ENCODE measurements at places on chromosomes 13 and 19. TPM values are rescaled to one million over a fixed set of nuclear protein-coding genes. Genes with fewer than 3 reads are reported as not detected.

Gene ZNF835
- 6.2 TPM for total RNA-seq

DNA sequence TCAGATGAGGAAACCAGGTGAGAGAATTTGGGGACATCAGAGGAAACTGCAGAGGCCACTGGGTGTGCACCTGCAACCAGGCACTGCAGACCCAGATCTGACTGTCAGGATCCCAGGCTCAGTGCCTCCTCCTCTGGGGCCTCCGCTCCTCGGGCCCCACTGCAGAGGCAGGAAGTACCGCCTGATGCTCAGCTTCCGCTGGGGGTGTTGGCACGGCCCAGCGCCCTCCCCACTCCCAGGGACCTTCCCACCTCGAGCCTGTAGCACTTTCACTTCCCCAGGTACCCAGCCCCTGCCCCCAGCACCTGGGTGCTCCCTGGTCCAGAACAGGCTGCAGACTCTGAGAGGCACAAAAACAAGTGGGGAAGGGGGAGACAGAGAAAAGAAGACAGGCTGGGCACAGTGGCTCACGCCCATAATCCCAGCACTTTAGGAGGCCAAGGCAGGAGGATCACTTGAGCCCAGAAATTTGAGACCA is 1.4 kb upstream of the CD37 start:
- no peak for ATAC-seq

DNA sequence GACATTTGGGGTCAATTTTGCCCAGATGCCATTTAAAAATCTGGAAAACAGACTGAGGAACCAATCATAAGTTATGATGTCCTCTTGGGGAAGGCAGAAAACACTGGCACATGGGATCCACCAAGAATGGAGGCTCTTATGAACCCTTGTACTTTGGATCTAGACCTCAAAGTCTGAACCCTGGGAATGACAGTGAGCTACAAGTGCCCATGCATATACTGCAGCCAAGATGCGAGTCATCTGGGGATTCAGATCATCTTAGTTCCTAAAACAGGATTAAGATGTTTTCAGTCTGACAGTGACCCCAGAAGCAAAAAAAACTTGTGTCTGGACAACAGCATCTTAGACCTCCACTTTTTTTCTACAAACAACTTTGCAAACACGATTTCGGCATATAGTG is 100.2 kb upstream of the SIAH3 start:
- no peak for ATAC-seq

Gene PABPC3
- not detected for total RNA-seq

GRCh38 chr19:40228863-40229262 is 2.4 kb upstream of the CCNP start:
- no peak for ATAC-seq

GRCh38 chr13:28753946-28754345 is 35.2 kb upstream of the SLC46A3 start:
- no peak for ATAC-seq

GRCh38 chr19:41569481-41570150 is 6.3 kb upstream of the CEACAM21 start:
- ATAC-seq: no peak

Gene EFNB2
- total RNA-seq: 17.5 TPM

Gene TMC4
- total RNA-seq: 0.31 TPM

Gene CCL25
- not detected for total RNA-seq

DNA sequence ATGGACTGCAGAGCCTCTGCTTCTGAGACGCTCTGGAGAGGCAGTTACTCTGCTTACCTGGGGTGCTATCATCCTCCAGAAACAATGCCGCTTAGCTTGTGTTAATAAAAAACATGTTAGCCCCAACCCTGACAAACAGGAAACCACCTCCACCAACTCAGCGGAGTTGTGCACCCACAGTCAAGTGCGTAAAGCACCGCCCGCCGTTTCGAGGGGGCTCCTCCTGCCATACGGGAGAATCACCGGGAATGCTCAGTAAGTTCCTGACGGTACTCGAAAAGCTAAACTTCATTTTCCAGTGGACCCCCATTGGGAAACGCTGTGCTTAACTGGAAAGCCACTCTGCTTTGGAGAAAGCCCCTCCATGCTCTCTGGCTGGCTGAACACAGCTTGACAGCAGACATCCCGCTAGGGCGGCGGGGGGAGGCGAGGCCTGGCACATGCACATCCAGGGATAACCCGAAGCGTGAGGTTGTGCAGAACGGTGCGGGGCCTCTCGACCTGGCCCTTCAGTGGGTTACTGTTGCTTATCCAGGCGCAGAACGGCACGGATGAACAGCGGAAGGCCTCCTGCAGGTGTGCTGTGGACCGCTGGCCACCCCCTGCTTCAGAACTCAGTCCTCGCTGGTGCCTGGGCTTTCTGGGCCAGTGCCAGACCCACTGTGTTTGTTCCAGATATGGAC is 17.1 kb downstream of the GAS6 start:
- no peak for ATAC-seq

Gene ATP8B3
- total RNA-seq: 0.62 TPM

Gene ZNF430
- 12.1 TPM for total RNA-seq

GRCh38 chr13:35208587-35208986 is 266.5 kb downstream of the NBEA start:
- no peak for ATAC-seq

DNA sequence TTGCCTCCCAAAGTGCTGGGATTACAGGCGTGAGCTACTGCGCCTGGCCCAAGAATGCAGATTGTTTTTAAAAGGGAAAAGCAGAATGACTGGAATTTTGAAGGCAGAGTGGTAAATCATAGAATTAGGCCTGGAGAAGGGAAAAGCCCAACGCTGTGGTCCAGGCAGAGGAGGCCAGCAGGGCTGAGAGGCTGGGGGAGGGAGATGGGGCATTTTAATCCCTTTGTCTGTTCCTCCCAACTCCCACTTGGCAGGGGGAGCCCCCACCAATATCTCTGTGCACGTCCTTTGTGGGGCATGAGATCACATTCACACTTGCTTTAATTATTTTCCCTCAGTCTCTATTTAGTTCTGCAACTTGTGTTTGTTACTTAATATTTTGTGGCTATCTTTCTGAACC is 54.4 kb upstream of the RANBP3 start:
- ATAC-seq: no peak

DNA sequence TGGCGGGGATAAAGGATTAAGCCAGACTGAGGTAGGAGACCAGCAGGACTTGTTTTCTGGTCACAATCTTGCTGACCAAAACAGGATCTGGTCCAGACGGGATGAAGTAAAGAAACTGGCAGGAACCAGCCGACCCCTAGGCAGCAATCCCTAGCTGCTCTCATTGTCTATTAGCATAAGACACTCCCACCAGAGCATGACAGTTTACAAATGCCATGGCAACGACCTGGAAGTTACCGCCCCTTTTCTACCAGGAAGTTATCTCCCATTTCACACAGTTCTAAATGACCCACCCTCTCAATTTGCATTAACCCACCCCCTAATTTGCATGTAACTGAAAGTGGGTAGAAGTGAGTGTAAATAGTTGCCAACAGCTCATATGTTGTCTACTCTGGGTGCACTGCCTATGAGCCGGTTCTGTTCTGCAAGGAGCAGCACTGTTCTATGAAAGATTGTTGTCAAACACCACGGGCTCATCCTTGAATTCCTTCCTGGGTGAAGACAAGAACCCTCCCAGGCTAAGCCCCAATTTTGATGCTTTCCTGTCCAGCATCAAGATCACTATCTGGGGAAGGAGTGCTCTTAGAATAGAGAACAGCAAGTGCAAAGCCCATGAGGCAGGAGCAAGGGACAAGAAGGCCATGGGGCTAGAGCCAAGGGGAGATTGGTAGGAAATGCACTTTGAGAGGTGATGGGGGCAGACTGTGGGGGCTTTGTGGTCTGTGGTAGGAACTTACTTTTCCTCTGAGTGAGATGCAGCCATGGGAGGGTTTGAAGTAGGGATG is 13.9 kb upstream of the FBXO27 start:
- no peak for ATAC-seq

DNA sequence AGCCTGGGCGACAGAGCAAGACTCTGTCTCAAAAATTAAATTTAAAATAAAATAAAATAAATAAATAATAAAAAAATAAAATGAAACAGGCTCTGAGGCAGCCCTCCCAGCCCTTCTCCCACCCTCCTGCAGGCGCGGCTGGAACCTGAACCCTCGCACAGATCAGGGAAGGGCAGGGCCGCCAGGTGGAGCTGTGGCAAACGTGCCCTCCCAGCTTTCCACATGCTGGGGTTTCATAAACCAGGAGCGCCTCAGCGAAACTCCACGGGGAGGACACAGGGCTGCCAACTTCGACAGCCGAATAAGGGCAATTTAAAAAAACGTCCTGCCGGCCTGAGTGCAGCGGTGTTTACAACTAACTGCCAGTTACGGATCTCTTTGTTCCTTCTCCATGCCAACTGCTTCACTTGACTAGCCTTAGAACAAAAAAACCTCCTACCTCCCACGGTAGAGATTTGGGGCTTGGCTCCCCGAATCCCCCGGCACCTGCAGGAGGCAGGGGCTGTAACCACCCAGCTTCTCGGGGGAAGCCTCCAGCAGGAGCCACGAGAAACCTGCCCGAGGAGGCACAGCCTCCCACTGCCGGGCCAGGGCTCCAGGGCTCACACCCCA is 15.9 kb downstream of the ZNF787 start:
- ATAC-seq: peak; percentile 91

DNA sequence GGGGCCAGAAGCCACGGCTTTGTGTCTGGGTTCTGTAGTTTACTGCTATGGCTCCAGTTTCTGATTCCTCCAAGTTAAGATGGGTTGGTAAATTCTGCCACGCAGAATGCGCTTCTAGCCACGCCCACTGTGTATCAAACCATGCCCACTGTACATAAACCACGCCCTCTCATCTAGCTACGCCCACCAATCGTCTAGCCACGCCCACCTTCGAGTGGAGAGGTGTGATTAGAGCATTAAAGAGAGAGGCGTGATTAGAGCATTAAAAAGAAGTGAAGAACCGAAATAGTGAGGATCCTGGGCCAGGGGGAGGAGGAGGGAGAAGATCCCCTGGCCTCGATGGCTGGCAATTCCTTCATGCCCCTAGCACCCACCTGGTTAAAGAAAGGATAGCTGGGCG is 43.7 kb upstream of the ADGRE5 start:
- ATAC-seq: no peak

GRCh38 chr13:50712881-50713280 is 130.6 kb downstream of the DLEU7 start:
- no peak for ATAC-seq

DNA sequence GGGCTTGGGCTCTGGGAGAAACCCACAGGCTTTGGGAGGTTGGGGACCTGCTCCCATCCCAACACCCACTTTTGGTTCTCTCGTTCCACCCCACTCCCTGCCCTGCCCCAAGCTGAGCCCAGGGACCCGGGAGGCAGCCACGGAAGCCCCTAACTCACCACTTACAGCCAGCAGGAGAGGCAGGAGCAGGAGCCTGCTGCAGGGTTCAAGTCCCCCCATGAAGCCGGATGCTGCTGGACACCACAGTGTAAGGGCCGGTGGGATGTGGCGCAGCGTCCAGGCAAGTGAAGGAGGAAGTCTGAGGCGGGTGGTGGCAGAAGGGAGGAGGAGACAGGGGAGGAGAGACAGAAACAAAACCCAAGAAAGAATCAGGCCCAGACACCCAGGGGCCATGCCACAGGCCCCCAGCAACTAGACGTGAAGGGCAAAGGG is at the start of gene TYROBP:
Gene TYROBP (minus strand): TSS at position 286 of the 432 bp plus-strand sequence. CDS start 67 bp downstream, at position 219.
- ATAC-seq: no peak

Gene KLF12
- 20.0 TPM for total RNA-seq

Gene RYR1
- 1.5 TPM for total RNA-seq

GRCh38 chr19:3316659-3317207 is 49.6 kb upstream of the NFIC start:
- ATAC-seq: no peak

- ATAC-seq: no peak
These were observed 16.6 kb downstream of the ZNF536 start for GRCh38 chr19:30388819-30389218.

GRCh38 chr19:3572132-3572854 is 451 bp upstream of the HMG20B start:
- peak; percentile 98 for ATAC-seq

- no peak for ATAC-seq
These were observed 21.8 kb upstream of the ZNF30 start for GRCh38 chr19:34904664-34905527.

GRCh38 chr13:44542361-44542760 is 33.8 kb downstream of the TSC22D1 start:
- no peak for ATAC-seq

Gene ZNF439
- total RNA-seq: 6.5 TPM

Gene CBLC
- 1.0 TPM for total RNA-seq

GRCh38 chr19:19385896-19386869 is 19.3 kb upstream of the GATAD2A start:
- no peak for ATAC-seq

All from gastroesophageal sphincter (tissue), 4 donors.